ENCODE measurements at places on chromosomes 11 and 22.

DNA sequence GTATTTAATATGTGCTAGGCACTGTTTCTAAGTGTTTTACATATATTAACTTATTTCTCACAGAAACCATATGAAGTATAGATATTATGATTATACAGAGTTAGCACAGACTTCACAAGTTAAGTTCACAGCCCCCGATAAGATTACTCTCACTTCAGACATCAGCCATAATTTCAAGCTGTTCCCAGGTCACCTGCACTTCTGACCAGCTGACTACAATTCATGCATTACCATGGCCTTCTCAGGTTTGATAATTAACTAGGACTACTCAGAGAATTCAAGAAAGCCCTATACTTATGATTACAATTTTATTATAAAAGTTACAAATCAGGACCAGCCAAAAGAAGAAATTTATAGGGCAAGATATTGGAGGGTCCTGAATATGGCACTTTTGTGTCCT, 68.2 kb upstream of the RRM1 start:
- no peak for DNase-seq

- DNase-seq, result no peak
These were observed 953 bp downstream of the ATG16L2 start for GRCh38 chr11:72815110-72815618.

DNA sequence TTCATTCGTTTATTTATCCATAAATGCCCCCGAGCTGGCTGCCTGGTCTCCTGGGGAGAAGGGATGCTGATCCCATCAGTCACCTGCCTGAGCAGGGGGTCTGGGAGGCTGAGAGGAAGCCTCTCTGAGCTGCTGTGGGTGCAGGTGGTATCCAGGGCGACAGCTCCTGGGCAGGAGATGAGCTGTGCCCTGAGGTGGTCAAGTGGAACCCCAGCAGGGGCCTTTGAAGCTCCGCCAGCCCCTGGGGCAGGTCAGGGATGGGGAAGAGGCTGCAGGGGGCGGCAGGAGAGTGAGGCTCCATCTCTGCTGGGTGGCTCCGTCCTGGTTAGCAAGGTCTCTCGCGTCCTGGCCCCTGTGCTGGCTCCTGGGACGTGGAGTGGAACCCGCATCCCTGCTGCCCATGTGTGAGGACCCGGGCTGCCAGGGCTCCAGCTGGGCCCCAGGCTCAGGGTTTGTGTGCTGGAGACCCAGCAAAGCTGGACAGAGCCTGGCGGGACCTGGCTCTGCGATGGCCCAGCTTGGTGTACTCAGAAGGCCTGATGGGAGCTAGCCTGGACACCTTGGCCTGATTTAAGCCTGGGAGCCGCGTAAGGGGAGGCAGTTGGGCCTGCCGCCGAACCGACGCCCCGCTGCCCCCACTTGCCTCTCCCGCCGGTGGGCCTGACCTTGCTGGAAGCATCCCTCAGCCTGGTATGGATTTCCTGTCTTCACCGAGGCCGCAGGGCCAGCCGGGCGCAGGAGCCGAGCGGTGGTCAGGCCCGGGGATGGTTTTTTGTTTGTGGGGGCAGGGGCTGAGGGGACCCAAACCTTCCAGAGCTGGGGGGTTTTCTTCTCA, 44.5 kb downstream of the RTN4R start:
- DNase-seq, result no peak

- no peak for DNase-seq
These were observed 15.8 kb upstream of the SYT12 start for GRCh38 chr11:67007126-67007525.

GRCh38 chr11:15800111-15800800, 556.1 kb downstream of the SOX6 start:
- no peak for DNase-seq

Data from activated CD4-positive, alpha-beta T cell treated with anti-CD3 and anti-CD28 coated beads, Interleukin-2, Interleukin-4, amounts not matched to agents 100 ng/mL and 50 ng/mL, durations not matched to agents 16 hours and 8 hours (primary cell).